Peyer's patch (tissue), 4 donors: ENCODE measurements at places on chromosomes 6 and 20. TPM values are rescaled to one million over a fixed set of nuclear protein-coding genes. Genes with fewer than 3 reads are reported as not detected.

DNA sequence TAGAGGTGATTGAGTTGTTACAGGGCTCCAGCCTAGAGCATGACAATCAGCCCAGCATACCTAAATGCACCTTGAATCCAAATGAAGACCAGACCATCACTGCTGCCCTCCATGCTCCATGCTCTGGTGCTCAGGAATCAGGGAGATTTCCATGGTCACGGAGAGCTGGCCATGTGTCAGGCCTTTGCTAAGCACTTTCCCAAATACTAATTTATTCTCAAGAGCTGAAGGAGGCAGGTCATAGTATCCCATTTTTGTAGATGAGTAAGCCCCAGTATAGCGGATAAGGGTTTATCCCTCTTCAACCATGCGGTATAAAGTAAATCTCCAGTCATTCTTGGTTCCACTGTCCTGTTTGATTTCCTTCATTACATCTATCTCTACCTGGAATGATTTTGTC, 240.8 kb downstream of the TFAP2A start:
- no peak overlapping the region for H3K27ac ChIP-seq
- H3K4me3 ChIP-seq: no peak overlapping the region
- no peak for DNase-seq
- H3K36me3 ChIP-seq: no peaks in the 10 kb centered on the region

DNA sequence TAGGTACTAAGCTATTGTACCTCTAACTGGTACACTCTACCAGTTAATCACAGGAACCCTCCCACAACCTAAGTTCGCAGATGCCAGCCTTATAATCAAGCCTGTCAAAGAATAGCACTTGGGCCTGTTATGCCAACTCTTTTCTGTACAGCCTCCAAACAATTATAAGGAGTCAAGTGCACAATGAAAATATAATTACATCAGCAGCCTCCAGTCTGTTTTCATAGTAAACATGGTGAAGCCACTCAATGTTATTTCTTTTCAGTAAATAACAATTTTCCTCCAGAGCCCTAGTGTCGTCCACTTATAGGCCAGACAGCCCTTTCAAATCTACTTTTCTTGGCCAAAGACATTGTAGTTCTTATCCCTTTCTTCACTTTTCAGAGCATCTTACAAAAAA, 82.7 kb upstream of the CARMIL1 start:
- H3K4me3 ChIP-seq: no peak overlapping the region
- H3K4me1 ChIP-seq: no peaks in the 10 kb centered on the region
- H3K27ac ChIP-seq: no peak overlapping the region
- H3K36me3 ChIP-seq: no peaks in the 10 kb centered on the region
- no peaks in the 10 kb centered on the region for H3K27me3 ChIP-seq

- no peaks in the 10 kb centered on the region for H3K27me3 ChIP-seq
- H3K36me3 ChIP-seq: no peaks in the 10 kb centered on the region
- H3K4me1 ChIP-seq: no peaks in the 10 kb centered on the region
- H3K27ac ChIP-seq: no peak overlapping the region
- no peak overlapping the region for H3K4me3 ChIP-seq
Observed at GRCh38 chr6:163260111-163260895, 154.2 kb upstream of the QKI start.

DNA sequence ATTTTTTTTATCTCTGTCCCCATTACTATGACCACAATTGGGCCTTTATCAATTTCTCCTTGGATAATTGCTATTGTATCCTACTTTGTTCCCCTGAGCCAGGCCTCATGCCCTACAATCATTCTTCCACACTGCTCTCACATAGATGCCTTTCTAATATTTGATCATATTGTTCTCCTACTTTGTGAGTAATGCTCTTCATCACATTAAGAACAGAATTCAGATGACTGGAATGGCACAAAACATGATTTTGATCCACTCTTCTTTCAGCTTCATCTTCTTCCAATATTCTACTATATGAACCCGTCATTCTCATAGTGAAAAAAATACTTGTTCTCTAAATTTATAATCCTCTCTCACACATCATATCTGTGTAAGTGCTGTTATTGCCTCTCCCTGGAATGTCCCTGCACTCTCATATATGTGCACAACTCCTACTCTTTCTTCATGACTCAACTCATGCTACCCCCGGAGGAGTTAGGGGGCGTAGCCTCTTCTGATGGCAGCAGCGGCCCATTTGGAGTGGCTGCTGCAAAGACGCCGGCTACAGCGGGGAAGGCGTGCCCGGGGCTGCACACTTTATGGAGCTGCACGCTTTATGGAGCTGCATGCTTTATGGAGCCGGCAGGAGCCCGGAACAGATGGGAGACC, 25.3 kb upstream of the HACE1 start:
- no peaks in the 10 kb centered on the region for H3K4me1 ChIP-seq
- H3K27ac ChIP-seq: no peak overlapping the region
- H3K36me3 ChIP-seq: no peaks in the 10 kb centered on the region
- DNase-seq: no peak
- no peak overlapping the region for H3K4me3 ChIP-seq

GRCh38 chr6:50110587-50110986, 60.9 kb upstream of the DEFB112 start:
- no peak overlapping the region for H3K27ac ChIP-seq
- DNase-seq: no peak
- H3K4me1 ChIP-seq: no peaks in the 10 kb centered on the region

DNA sequence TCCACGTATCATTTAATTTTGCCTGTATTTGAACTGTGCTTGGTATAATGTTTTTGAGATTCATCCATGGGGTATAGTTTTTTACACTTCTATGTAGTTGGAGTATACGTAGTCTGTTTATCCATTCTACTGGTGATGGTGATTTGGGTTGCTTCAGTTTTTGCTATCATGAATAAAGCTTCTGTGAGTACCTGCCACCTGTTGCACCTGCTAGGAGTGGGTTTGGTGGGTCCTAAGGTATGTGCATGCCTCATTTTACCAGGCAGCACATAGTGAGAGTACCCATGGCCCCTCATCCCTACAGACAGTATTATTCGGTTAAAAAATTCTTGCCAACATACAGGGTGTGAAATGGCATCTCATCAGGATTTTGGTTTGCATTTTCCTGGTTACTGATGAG, 92.9 kb downstream of the DNAH8 start:
- no peaks in the 10 kb centered on the region for H3K27me3 ChIP-seq
- H3K27ac ChIP-seq: no peak overlapping the region
- H3K4me3 ChIP-seq: no peak overlapping the region
- H3K4me1 ChIP-seq: no peaks in the 10 kb centered on the region

DNA sequence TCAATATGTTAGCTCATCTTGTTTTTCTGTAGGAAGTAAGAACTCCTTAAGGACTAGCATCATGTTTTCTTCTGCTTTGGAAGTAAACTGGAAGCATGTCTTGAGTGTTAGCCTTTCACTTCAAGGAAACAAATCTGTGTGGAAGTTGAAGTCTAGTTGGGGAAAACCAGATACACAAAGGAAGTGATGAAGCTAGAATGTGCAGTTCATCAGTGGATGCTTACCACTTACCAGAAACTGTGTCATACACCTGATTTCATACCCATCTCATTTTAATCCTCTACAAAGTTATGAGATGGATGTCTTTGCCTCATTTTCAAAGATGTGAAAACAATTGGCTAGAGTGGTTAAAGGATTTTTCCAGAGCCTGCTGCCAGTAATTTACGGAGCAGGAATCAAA, 75.8 kb downstream of the TMEM170B start:
- no peak overlapping the region for H3K27ac ChIP-seq
- no peaks in the 10 kb centered on the region for H3K4me1 ChIP-seq
- DNase-seq: no peak
- H3K36me3 ChIP-seq: no peaks in the 10 kb centered on the region
- no peak overlapping the region for H3K4me3 ChIP-seq

The CLPSL1 gene
- not detected for total RNA-seq

The NKX2-4 gene
- total RNA-seq: not detected

The SNAP91 gene
- 1.2 TPM for total RNA-seq
